Dermis blood vessel endothelial cell (primary cell): ENCODE measurements at places on chromosomes 2 and 18.

GRCh38 chr2:102839668-102840388 lies 78.0 kb downstream of the TMEM182 start:
- peak; percentile 62 for DNase-seq

DNA sequence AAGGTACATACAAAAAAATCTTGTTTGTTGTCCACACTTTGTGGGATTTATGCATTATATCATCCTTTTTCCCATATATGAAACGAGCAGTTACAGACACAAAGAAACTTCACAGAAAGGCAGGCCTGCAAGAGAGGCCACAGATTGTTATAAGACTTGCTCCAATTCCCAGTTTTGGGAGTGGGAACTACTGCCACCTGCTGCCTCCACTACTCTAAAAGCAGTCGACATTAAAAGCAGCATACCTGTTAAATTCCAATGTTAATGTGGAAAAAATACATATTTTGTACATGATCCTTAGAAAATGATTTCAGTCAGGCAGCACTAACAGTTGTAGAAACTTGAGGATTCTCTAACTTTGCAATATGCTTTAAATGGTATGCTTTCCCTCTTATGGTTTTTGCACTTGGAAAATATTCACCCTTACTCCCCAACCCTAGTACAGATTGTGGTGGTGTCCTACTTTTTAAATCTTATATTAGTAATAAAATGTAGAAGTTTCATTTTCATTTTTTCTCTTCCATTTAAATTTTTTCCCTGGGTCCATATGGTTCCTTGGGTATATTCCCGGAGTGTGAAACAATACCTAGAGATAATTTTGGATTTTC lies 37.9 kb downstream of the SLC38A11 start:
- peak; percentile 72 for DNase-seq

- no peak for DNase-seq
Observed at GRCh38 chr18:79983793-79984192, 4.6 kb downstream of the TXNL4A start.

GRCh38 chr2:27214941-27215340 lies 2.2 kb upstream of the CAD start:
- DNase-seq: no peak

- no peak for DNase-seq
Observed at GRCh38 chr2:218792433-218792832, 10.5 kb downstream of the CYP27A1 start.

DNA sequence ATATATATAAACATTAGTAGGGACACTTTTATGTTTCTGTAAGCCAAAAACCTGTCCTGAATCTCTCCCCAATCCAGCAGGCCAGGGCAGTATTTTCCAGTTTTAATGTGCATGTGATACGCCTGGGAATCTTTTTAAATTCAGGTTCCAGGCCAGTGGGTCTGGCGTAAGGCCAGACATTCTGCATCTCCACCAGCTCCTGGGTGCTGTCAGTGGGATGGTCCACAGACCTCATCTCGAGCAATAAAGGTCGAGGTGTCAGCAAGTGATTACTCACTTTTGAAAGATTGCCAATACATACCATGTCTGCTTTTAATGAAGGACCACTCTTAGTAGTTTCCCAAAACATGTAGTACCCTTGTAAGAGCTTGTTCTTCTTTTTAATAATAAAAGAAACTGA lies 189.9 kb upstream of the SH3BP4 start:
- DNase-seq: no peak

DNA sequence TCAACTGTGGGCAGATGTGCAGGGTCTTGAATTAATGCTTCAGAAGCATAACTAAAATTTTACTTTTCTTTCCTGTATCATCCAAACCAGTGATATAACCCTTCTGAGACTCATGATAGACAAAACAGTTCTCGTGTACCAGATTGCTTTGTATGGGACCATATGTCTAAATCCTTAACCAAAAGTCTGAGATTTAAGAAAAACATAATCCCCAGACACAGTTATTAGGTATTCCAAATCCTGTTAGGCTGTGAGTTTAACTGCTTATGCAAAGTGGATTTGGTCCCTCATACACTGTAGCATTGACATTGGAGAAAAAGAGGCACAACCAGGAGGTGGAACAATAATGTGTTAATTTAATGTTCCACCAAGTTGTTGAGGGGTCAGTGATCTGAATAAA lies 235.0 kb downstream of the PMAIP1 start:
- no peak for DNase-seq

GRCh38 chr2:104025295-104025694 lies 828.6 kb upstream of the POU3F3 start:
- no peak for DNase-seq

- DNase-seq: no peak
Observed at GRCh38 chr2:52639692-52640091, 1127.9 kb upstream of the CHAC2 start.

- DNase-seq: no peak
Observed at GRCh38 chr2:161088658-161089350, 71.4 kb upstream of the TANK start.

DNA sequence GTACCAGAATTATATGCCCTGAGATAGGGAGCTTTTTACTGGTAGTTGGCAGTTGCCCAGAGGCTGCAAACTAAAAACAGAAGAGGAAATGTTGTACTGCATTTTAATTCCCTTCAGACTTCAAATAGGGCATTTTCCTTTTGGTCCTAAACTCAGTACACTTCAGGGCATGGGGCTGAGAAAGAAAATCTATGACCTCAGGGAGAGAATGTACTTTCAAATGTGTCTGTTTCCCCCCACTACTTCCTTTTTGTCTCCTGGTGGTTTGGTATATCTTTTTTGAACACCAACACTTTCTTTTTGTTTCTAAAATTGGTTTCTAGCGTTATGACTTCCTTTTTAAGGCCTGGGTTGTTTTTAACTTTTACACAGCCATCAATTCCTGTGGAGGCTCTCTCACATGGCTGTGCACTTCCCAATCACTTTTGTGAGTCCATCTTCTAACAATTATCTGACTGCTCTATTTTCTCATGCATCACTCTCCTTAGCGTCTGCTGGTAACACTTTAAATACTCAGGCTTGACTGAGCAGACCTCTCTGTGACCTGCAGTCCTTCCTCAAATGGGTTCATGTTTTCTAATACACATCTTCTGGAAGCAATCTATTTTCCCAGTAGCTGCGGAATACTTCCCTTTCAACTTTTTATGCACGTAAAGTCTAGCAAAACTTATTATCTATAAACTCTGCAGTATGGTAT lies 596.0 kb downstream of the LRP1B start:
- DNase-seq: no peak

- DNase-seq: no peak
Observed at GRCh38 chr18:43668866-43669265, 391.6 kb upstream of the SYT4 start.

- no peak for DNase-seq
Observed at GRCh38 chr2:58261209-58261608, 20.1 kb upstream of the FANCL start.

DNA sequence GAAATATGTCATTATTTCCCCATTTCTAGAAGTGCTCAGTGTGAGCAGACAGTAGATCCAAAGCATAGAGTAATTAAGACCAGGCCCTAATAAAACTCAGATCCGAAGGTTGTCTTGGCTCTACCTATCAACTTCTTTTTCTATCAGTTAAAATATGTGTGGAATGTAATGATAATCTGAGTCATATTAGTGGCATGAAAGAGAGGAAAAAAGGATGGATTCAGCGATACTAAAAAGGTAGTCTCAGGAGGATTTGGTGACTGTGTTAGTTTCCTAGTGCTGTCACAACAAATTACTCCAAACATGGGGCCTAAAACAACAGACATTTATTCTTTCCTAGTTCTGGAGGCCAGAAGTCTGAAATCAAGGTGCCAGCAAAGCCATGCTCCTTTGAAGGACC lies 103.7 kb upstream of the NABP1 start:
- no peak for DNase-seq

GRCh38 chr2:121472470-121472993 lies 58.1 kb upstream of the RNU4ATAC start:
- DNase-seq: no peak

- no peak for DNase-seq
Observed at GRCh38 chr18:58135183-58135641, 91.2 kb downstream of the NEDD4L start.

GRCh38 chr2:173658946-173659371 lies 304.3 kb downstream of the CDCA7 start:
- no peak for DNase-seq

DNA sequence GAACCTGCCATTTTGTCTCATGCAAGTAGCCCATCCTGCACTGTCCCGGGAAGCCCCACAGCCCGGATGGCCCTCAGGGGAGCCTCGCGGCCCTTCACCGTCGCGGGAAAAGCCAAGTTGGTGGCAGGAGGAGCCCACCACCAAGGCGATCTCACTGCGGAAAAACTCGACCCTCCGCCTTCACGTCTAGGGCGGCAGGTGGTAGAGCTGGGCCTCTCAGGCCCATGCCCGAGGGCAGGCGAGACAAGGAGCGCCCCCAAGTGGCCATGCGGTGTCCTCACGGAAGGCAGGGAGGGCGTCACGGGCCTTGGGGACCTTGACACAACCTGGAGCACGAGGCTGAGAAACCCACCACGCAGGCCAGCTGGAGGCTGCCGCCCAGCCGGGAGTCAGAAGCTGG lies 34.8 kb upstream of the SKA1 start:
- no peak for DNase-seq

DNA sequence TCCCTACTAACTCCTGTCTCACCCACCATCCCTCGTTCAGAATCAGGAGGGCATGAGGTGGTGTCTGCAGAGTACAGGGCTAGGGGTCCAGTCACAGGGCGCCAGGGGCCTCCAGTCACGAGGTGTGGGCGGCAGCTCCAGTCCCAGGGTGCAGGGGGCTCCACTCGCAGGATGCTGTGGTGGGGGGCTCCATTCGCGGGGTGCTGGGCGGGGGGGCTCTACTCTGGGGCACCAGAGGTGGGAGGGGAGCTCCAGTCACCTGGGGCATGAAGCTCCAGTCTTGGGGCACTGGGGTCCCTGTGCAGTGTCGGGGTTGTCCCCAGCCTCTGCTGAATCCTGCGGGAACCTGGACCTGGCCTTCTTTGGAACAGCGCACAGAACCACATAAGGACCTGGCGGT lies 66.0 kb downstream of the EIPR1 start:
- no peak for DNase-seq

GRCh38 chr18:23819001-23819400 lies 129.7 kb downstream of the LAMA3 start:
- no peak for DNase-seq

DNA sequence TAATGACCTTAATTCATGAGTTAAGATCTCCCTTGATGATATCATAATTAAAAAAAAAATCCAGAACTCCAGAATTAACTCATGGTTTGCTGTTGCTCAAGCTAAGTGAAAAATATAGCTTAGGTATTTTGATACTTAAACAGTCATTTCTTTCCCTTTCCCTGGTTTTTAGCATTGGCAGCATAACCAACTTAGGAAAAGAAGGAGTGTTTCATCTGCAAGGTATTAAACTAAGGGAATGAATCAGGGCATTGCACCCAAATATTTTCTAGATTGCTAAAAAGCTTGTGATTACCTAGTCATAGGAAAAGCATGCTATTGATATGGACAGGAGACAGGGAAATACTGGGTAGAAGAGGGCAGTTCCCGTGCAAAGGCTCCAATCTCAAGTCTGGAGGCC lies 207.2 kb downstream of the LRP1B start:
- no peak for DNase-seq

- no peak for DNase-seq
Observed at GRCh38 chr2:132252191-132252893, 90.6 kb upstream of the ANKRD30BL start.

GRCh38 chr18:5626130-5626880 lies 82.5 kb upstream of the EPB41L3 start:
- no peak for DNase-seq

GRCh38 chr2:31475692-31476091 lies 61.1 kb upstream of the XDH start:
- no peak for DNase-seq

DNA sequence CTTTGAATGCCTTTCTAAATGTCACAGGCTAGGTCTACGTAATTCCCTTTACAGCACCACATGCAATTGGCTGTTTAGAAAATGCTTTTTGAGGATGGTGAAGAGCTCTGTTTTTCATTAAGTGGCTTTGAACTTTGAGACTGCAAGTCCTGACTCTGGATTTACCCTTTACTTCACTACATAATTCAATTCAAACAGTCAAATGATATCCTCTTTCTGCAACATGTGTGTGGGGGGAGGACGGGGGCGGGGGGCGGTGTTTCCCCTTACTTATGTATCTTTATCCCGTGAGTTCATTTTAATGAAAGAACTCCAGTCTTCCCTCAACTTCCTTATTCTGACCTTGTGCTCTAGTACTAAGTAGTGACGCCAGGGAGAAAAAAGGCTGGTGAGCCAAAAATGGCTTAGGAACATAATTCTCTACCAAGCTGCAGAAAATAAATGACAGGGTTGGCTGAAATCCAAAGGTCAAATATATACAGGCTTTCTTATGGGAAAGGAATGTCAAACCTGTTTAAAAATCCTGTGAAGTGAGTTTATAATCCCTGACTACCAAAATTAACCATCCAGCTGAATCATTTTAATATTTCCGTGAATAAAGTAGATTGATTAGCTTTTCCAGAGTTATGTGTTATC lies 119.6 kb downstream of the SLC8A1 start:
- DNase-seq: peak; percentile 91

DNA sequence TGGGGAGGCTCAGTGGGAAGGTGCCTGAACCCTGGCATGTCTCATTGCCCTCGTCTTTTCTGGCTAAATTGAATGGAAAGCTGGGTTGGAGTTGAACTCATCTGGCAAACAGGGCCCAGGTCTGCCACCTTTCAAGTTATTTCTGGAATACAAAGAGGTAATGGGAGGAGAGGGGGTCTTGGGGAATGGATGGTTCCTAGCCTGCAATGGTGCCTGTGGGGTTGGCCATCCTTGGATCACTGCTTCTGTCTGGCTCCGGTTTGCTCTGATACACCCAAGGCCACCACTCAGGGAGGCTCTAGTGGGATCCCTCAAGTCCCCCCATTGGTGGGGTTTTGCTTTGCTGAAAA lies 45.3 kb downstream of the PSD4 start:
- no peak for DNase-seq

DNA sequence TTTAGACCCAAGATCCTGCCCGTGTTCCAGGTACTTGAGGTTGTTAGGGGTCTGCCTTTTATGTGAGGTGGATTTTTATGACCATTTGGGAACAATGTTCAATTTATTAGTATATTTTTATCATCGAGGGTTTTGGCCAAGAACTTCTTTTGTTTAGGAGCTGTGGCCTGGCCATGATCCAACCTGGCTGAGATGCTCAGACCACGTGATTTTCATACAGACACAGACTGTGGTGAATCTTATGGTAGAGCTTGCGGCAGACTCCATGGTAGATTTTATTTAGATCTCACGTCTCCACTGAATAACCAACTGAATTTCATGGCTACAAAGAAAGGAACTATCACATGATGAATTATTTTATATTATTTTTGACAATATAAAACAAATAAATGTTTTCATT lies 405.5 kb upstream of the VWC2L start:
- DNase-seq: peak; percentile 1

DNA sequence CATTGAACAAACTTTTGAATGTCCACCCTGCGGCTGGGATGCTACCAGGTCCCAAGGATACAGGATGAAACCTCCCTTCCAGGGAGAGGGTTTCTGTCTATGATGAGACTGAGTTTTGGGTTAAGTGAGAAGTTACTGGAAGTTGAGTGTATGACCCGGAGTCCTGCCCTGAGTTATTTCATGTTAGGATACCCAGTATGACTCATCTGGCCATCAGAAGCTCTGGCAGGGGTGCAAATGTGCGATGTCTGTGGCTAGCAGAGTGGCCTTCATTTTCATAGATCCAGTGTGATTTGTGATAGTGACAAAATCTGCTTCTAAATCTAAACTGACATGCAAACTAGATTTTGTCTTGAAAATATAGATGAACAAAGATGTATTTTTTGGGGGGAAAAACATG lies 55.3 kb downstream of the KCTD1 start:
- DNase-seq: no peak

GRCh38 chr18:45834306-45834705 lies 8.8 kb downstream of the SIGLEC15 start:
- DNase-seq: no peak
